Omental fat pad (tissue), 4 donors: ENCODE measurements at places on chromosomes 7 and 10. TPM values are rescaled to one million over a fixed set of nuclear protein-coding genes. Genes with fewer than 3 reads are reported as not detected.

DNA sequence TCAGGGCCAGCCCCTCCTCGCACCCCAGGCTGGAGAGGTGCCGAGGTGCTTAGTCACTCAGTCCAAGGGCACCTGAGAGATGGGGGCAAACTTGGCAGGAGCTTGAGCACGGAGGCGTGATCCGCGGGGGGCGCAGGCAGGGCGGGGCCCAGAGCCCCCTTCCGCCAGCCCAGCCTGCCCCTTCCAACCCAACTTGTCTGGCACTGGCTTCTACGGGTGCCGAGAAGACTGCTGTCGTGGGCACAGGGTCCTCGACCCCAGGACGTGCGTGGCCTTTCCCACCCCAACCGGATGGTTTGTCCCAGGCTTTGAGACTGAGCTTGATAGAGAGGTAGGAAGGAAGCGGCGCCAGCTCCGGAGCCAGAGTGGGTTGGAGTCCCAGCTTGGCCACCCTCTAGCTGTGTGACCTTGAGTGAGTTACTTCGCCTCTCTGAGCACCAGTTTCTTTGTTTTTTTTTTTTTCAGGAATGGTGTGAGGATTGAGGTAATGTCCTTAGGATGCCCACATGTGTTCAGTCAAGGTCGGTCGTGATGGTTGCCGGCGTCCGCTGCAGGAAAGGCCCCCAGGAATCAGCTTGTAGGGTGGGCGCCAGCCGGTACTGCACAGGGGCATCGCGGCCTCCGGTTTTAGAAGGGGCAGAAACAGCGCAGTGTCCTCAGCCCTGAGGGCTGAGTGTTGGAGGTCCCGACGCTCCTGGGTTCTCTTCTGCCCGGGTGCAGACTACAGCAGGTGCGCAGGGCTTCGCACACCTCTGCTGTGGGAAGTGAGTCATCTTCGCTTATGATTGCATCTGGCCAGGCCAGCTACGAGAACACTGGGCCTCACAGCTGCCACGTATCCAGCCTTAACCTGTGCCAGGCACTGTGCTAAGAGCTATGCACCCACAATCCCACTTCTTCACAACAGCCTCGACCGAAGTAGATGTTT lies 28.6 kb upstream of the VAX1 start:
- no peak for DNase-seq

GRCh38 chr7:139738101-139738489 lies 39.7 kb downstream of the HIPK2 start:
- DNase-seq: no peak

GRCh38 chr7:151313857-151314256 lies 27.8 kb upstream of the NUB1 start:
- DNase-seq: peak; percentile 29

GRCh38 chr7:69839782-69840181 lies 241.5 kb downstream of the AUTS2 start:
- no peak for DNase-seq

DNA sequence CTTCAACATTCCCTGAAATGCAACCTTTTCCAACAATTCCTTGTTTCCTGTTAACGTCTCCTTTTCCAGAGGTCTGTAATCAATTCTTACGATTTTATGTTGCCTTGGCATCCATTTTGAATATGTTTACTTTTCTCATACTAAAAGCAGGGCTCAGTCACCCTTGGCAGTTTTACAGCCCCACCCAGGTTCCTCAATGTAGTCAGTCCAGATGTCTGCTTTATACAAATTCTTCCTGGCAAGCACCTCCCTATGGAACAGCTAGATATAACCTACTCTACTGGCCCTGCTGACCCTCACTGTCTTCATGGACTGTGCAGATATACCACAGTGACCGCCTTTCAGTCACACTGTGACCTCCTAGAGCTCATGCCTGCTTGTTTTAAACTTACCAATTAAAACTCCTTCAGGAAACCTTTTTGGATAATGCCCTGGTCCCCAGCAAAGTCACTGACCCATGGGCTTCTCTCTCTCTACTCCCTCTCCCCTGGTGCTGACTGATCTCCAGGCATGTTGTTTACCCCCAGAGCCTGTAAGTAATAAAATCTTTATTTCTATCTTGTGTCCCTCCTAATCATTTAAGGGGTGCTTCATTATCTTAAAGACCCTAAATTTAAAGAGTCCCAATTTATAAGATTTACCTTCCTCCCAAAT lies 147.1 kb upstream of the STEAP1 start:
- no peak for DNase-seq

DNA sequence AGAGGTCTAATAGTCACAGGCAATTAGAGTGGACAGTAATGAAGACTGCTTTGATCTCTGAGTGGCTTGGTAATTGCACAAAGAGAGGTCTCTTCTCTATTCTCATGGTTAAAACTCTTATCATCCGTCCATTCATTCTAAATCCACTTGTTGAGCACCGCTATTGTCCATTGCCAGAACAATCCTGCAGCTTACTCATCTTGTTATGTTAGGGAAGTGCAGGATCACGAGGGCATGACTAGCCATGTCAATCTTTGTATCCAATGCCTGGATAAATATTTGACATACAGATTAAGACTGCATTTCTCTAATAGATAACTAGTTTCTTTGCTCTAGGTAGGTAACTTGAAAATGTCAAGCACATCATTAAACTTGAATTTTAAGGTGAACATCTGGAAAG lies 14.9 kb downstream of the SFTPD start:
- DNase-seq: no peak

DNA sequence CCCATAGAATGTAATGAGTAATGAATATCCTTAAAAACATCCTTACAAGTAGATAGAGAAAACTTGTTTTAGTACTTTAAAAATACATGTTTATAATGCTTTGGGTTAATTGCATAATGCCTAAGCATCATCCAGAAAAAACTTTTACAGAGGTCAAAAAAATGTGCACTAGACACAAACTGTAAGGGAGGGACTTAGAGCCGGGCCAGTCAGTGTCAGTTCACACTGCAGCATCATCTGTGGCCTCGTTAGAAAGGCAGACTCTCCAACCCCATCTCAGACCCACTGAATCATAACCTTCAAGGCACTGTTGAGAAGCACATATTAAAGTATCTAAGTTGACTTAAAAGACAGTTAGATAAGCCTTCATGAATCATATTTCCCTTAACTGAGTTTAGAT lies 230.1 kb upstream of the PRPS1L1 start:
- no peak for DNase-seq

DNA sequence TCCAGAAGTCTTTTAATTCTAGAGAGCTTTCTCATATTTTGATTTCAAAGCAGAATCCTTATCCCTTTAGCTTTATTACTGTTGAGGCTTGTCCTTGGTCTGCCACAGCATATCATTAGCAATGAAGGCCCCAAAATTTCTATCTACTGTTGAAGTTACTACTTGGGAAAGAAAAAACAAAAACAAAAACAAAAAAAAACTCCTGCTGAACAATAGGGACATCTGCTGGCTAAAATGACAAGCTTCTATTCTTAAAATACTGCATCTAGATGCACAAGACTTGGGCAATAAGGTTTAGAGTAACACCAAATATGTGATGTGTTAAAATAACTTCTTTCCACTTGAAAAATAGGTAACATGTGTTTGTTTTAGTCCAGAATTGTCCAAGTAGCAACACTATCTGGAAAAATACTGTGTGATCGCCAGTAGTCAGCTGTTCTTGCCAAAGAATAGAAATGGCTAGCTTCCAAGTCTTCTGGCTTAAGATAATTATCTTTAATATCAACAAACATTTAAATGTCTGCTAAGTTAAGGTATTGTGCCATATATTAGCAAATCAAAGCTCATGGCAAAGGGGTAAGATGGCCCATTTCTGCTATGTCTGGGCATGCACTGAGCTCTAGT lies 3.8 kb upstream of the DMTF1 start:
- no peak for DNase-seq

DNA sequence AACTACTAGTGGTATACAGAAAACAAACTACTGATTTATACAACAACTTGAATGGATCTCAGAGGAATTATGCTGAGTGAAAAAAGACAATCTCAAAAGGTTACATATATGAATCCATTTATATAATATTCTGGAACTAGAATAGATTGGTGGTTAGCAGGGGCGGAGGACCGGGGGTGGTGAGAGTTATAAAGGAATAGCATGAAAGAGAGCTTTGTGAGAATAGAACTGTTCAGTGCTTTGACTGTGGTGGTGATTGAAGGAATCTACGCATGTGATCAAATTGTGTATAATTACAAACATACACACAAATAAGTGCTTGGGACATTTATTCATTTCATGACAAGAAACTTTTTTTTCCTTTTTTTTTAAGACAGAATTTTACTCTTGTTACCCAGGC lies 19.6 kb downstream of the RAB19 start:
- DNase-seq: no peak

- DNase-seq: no peak
Observed at GRCh38 chr7:22093001-22093400, 147.3 kb upstream of the CDCA7L start.

DNA sequence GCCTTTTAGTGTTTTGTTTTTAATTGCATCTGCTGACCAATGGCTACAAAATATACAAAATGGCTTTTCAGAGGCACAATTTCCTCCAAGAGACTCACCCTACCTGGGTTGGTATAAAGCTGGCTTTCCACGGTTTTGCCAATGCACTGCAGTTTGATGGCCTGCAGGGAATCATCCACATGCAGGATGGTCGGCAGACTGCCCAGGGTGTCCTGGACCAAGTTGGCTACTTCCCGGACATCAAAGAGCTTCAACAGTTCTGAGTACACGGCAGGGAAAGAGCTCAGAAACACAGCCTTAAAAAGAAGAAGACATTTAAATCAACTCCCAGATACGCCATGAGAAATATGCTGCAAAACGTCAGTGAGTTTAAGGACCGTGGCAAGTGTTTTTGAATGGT lies 301.0 kb upstream of the IMMP2L start:
- no peak for DNase-seq

- no peak for DNase-seq
Observed at GRCh38 chr10:16583382-16583781, 61.7 kb upstream of the C1QL3 start.

Gene CC2D2B
- total RNA-seq: 2.7 TPM

Gene TMEM236
- total RNA-seq: 3.3 TPM

Gene PTPN20
- total RNA-seq: 0.95 TPM

Gene H2BK1
- total RNA-seq: not detected

Gene LMTK2
- total RNA-seq: 11.0 TPM

Gene SLC13A4
- not detected for total RNA-seq

Gene FXYD4
- total RNA-seq: not detected

Gene SEC23IP
- 37.3 TPM for total RNA-seq
